ENCODE measurements at places on chromosomes 3 and 15.

- DNase-seq, result no peak
These were observed 12.0 kb downstream of the LYSMD4 start for GRCh38 chr15:99721104-99721778.

- no peak for DNase-seq
These were observed 36.3 kb downstream of the UBE2E2 start for GRCh38 chr3:23239211-23240068.

DNA sequence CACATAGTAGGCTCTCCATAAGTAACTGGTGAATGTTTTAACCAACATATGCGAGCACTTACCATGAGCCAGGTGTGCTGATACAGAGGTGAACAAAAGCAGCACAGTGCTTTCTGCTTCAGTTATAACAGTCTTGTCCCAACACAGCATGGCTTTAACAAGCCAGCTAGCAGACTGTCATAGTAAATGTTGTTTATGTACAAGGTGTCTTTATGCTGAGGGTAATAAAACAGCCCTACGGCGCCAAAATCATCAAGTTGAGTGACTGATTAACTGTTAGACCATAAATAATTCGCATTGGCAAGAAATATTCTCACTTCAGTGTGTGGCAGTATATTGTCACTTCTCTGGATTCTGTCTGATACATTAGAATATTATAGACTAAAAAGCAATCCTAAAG, 646.0 kb upstream of the CFAP20DC start:
- DNase-seq, result no peak

DNA sequence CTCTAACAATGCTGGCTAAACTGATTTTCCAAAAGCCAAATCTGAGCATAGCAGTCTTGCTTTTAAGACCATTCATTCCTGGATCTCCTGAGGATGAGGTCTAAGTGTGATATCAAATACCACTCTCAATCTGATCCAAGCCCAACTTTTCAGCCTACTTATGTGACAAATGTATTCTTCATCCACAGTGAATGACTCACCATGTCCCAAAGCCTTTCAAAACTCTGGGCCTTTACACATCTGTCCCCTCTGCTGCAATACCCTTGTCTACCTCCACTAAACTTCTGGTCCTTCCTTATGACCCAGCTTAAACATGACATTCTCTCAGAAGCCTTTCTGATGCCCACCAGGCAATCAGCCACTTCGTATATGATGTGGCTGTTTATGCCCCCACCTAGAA, 4.6 kb downstream of the ANAPC13 start:
- DNase-seq, result no peak

DNA sequence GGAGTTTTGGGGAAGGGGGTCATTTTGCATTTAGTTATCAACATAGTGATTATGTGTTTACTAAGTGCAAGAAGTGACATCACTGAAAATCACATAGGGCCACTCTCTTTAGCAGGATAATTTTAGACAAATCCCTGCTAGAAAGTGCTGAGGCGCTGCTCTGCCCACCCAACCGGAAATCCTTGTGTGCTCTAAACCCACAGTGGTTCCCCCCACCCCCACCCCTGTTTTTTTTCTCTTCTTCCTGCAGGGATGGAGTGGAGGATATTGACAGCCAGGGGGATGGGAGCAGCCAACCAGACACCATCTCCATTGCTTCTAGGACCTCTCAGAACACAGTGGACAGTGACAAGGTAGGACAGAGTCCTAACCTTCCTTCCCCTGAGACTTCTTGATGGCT, 234.2 kb upstream of the UMPS start:
- DNase-seq, result no peak

DNA sequence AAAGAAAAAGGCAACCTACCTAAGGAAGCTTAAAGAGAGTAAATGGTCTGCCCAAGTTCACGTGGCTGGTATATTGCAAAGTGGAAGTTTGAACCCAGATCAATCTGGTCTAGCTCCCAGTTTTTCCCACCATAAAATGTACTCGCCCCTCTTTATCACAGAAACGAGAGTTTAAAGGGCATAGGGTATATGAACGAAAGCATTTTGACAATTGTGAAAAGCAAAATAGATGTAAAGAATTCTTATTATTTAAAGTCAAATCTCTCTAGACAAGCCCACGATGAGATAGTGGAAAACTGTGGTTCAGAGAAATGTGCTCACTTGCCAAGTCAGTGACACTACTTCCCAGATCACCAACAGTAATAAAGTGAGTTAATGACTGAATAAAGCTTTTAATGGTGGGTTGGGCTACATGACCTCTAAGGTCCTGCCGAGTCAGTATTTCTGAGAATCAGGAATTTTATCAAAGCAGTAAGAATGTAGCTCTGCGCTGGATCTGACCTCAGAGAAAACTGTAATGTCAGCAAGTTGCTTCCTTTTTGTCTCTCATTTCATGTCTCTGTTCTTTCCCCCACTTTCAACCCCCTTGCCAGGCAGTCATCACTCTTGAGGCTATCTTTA, 23.3 kb upstream of the NEO1 start:
- no peak for DNase-seq

- no peak for DNase-seq
These were observed 23.4 kb downstream of the DZIP1L start for GRCh38 chr3:138092023-138092422.

- DNase-seq, result no peak
These were observed 17.0 kb downstream of the DTWD1 start for GRCh38 chr15:49637857-49638256.

All from LoVo (cell line).